ENCODE measurements at places on chromosomes 2 and 18.

DNA sequence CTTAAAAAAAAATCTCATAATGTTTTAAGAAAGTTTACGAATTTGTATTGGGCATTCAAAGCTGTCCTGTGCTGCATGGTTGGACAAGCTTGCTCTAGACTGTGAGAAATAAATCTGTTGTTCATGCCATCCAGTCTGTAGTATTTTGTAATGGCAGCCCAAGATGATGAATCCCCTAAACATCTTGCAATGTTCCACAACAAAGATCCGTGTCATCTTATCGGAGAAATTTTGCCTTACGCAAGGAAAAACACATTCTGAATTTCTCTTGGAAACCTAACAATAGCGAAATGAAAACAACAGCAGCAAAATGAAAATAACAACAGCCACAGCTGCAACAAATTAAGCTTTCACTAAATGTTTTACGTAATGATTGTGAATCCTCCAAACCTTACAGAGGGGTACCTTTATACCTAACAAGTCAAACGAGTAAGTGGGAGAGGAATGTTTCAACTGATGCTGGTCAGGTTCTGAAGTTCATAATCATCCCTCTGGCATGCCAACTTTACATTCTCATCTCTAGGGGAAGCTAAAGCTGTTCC lies 76.1 kb upstream of the RNU4ATAC start:
- no peak for DNase-seq

GRCh38 chr2:10240911-10241610 lies 61.6 kb upstream of the HPCAL1 start:
- no peak for DNase-seq

GRCh38 chr18:23306822-23307221 lies 146.3 kb upstream of the RIOK3 start:
- DNase-seq, result no peak

GRCh38 chr2:6946722-6947121 lies 29.5 kb downstream of the RNF144A start:
- DNase-seq, result peak; percentile 26

DNA sequence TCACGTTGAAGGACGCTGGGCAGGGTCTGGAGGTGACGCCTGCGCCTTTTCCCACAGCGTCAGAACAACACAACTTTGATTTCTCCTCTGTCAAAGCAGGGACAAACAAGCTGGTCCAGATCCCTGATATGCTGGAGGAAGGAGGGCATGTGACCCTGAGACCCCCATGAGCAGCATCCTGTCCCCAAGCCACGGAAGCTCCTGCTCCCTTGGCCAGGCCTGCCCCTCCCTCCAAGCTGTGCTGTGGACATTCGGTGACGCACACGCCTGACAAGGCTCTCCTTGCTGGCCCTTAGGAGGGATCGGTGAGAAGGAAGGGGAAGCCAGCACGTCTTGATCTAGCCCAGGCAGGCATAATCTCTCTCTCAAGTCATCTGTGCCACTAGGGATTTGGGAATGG lies 11.3 kb downstream of the MLPH start:
- DNase-seq, result no peak

- DNase-seq, result no peak
These were observed 230.9 kb upstream of the ZSWIM2 start for GRCh38 chr2:187079901-187080300.

DNA sequence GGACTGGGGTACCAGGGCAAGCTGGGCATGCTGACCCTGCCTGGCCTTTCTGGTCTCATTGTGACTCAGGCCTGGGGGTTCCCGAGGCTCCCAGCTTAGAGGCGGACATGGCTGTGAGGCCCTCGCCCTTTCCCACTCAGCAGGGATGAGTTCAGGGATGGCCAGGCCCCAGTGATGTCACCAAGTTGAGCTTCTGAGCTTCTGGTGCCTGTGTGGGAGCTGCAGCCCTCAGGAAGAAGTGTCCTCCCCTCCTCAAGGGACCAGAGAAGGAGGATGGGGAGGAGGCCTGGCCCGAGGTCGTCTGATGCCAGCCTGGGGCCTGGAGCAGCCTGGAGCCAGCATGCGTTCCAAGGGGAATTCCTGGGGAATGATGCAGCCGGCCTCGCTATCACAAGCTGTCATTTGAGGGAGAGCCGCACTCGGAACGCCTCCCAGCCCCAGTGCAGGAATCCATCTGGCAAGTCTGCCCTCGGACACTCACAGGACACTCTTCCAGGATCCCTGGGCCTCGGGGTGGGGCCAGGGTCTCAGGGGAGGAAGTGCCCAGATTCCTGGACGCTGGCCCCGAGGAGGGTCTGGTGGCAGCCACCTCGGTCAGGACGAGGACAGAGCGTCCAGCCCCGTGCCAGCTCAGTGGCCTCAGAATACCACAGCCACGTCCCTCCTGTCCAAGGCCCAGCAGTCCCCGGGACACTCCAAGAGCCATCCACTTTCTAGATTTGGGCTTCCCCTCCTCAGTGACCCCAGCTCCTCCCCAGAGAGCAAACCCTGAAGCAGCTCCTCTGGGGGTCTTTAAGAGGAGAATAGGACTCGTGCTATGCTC lies 61.2 kb upstream of the GPC1 start:
- peak; percentile 83 for DNase-seq

DNA sequence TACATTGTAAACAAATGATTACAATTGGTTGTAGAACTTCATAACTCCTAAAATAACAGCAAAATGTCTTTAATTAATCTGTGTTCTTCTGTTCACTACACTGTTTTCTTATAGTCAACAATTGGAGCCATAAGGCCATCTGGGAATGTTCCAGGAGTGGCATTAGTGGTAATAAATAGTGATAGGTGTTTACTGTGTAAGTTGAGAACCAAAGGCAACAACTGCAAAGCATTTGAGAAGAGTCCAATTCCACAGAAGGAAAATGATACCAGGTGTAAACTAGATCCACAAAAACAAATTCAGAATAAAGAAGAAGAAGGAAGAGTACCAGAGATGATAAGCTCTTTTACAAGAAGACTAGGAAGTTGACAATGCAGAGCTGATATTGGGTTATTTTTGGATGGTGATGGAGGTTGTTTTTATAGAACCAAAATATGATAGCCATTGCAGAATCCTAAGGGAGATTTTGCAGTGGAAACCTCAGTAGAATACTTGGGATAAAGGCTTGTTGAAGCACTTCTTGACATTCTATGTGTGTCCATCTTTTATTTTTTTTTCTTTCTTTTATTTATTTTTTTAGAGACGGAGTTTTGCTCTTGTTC lies 52.9 kb downstream of the ANTXR1 start:
- no peak for DNase-seq

- no peak for DNase-seq
These were observed 32.0 kb downstream of the SLC14A1 start for GRCh38 chr18:45755934-45756333.

GRCh38 chr2:72220170-72220569 lies 72.5 kb upstream of the CYP26B1 start:
- no peak for DNase-seq

- no peak for DNase-seq
These were observed 153.2 kb upstream of the TTC39C start for GRCh38 chr18:23861326-23861725.

DNA sequence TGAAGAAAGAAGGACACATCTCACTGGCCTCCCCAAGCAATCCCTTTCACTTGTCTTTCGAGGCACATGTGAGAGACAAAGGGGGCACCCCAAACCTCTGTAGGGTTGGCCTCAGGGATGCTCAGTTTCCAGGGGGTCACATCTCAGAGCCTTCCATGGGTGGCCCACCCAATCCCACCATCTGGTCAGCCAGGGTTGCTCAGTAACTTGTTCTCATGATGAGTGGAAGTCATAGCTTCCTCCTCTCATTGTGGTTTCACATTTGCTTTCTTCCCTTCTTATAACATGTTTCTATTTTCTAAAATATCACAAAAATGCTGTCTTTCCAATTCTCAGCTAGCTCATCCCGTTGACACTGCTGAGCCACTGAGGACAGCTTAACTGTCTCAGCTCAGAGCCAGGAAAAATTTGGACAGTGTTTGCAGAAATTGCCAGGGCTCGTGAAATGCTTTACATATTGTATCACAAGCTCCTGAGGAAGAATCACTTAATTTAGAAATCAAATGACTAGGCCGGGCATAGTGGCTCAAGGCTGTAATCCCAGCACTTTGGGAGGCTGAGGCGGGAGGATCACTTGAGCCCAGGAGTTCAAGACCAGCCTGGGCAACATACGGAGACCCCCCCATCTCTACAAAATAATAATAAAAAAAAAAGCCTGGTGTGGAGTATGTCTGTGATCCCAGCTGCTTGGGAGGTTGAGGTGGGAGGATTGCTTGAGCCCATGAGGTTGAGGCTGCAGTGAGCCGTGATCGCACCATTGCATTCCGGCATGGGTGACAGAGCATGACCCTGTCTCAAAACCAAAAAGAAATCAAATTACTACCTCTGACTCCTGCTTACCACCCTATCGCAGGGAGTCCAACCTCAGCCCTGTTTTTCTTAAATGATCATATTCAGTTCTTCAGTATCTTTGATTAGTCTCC lies 129.3 kb downstream of the PRKCE start:
- DNase-seq, result no peak

DNA sequence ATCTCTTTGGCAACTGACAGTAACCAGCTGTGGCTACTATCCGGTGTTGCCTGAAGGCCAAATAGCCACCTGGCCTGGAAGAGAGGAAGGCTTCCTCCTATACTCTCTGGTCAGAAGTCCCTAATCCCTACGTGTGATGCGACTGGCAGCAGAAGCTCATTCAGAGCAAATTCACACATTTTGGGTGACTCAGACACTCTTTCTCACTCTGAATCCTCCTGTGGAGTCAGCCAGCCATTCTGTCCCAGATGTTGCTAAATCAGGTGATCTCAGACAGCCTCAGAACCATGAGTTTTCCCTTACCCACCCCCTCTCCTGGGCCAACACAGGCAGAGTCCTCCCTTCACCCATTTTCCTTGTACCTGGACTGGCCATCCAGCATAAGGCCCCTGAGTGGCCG lies 34.7 kb downstream of the CFAP53 start:
- DNase-seq, result no peak

GRCh38 chr18:8952769-8953760 lies 149.4 kb upstream of the NDUFV2 start:
- DNase-seq, result peak; percentile 86

DNA sequence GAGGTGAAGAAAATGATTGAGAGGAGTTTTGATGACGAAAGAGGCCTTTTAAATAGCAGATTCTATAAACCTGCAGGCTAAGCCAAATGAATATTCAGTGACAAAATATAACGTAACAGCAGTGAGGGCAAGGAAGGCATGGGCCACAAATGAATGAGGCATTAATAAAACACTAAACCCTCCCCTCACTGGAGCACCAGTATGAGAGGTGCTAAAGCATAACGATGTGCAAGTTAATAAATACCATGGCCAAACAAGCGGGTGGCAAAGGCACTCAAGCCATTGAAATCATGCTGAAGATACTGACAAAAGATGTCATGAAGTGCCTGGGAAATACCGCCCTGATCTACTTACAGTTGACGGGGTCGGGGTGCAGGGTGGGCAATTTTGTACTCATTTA lies 30.2 kb upstream of the LONRF2 start:
- no peak for DNase-seq

DNA sequence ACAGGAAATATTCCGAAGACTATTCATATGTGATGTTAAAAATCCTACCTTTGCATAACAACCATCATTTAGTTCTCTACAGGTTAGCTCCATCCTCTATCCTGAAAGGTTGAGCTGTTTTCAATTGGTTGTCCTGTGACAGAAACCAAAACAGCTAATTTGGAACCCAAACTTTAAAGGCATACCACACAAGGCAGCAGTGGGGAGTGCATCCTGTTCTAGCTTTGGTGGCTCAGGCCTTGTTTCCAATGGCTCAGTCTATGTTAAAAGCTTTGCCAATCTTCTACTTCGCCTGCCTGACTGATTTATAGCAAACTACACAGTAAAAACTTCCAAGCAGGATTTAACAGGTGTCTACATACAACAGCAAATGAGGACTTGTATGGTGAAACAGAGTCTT lies 3.2 kb downstream of the CD226 start:
- no peak for DNase-seq

GRCh38 chr2:11492720-11493119 lies 26.8 kb upstream of the E2F6 start:
- DNase-seq, result no peak

GRCh38 chr18:48952287-48953103 lies 1.7 kb upstream of the SMAD7 start:
- DNase-seq, result no peak

DNA sequence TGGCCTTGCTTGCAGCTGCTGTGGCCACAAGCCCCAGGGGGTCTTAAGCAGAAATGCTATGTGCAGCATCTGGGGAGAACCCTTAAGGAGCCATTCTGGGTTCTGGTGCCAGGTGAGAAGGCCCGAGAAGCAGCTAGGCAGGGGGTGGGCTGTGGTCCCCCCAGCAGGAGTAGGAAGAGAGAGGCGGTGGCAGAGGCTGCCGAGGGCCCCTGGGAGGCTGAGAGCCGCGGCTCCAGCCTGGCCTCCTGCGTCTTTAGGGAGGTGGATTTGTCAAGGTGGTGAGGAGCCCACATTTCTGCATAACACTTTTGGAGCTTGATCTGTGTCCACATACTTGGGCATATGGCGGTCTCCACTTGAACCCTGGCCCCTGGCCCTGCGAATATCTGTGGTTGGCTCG lies 196.5 kb downstream of the TWIST2 start:
- DNase-seq, result no peak

DNA sequence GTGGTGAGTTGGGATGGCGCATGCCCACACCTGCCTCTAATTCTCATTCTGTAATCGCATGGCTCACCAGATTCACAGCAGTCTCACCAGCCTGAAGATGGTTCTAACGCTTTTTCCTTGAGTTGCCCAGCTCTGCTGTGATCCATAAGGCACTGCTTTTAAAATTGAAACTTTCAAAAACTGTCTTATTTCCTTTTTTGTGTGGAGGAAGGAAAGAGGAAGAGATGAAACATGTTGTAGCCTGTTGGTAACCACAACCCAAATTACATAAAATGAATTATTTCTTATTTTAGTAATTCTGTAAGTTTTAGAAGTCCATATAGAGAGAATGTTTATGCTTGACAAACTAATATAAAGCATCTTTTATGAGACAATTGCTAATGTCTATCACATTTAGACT lies 165.4 kb downstream of the RBM43 start:
- no peak for DNase-seq

GRCh38 chr2:199692489-199692888 lies 158.5 kb downstream of the FTCDNL1 start:
- DNase-seq, result no peak

GRCh38 chr2:236654496-236654895 lies 84.9 kb downstream of the ACKR3 start:
- no peak for DNase-seq

DNA sequence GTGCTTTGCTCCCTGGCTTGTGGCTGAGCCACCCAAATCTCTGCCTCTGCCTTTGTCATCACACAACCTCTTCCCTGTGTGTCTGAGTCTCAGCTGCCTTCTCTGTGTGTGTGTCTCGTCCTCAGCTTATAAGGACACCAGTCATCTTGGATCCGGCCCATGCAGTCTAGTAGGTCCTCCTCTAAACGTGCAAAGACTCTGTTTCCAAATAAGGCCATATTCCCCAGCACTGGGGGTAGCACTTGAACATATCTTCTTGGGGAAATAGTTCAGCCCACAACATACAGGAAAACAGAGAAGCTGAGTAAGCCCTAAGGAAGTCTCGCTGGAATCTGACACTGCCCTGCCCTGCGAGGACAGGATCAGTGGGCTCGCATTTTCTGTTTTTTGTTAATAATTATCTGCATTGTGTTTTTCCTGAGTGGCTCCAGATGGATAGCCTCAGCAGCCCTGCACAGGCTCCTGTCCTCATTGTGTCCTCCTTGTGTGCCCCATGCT lies 42.1 kb downstream of the MTCL1 start:
- peak; percentile 97 for DNase-seq

- no peak for DNase-seq
These were observed 35.1 kb downstream of the MAL start for GRCh38 chr2:95060446-95061118.
